ENCODE measurements at places on chromosomes 1 and 21.
A peak's percentile ranks its signal among the peaks of the same experiment; 100 is the strongest.

DNA sequence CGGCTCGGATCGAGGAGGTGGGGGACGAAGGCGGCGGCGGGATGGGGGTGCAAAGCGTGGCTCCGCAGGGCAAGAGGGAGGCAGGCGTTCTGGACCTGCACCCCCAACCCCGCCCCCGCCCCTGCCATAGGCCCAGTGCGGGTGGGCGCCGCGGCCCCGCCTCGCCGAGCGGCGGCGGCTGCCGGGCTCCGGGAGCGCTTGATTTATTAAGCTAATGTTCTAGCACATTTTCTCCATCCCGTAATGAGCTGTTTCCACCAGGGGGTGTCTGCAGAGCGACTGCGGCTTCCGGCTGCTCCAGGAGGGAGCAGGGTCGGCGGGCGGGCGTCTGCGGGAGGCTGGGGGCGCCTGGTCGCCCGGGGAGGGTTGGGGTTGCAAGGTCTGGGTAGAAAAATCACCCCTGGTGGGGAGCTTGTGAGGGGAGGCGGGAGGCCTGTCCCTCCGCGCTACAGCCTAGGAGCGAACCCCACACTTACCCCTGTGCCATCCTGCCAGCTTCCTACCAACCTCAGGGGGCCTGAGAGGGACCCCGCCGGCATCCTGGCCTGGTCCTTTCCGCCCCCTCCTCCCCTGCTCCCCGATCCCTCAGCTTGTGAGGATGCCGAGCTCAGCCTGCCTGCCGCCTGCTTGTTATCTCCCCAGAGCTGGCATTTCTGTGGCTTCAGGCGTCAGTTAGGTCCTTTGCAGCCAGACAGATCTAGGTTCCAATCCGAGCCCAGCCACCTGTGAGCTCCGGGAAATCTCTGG, 48.5 kb upstream of the ACOT11 start:
- peak; percentile 84 for DNase-seq

DNA sequence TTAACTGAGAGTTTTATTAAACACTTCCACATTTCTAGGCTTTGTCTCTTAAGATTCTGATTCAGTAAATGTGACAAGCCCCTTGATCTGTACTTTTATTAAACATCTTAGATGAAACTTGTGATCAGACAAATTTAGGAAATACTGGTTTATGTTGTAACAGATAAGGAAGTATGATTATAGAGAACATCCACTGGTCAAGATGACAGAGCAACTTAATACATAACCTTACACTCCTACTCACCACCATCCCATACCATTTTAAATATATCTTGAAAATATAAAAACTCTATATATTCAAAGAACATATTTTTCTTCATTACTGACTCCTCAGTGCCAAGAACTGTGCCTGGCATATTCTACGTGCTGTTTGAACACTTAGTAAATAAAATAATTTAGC, 217.5 kb downstream of the LRRC40 start:
- no peak for DNase-seq

DNA sequence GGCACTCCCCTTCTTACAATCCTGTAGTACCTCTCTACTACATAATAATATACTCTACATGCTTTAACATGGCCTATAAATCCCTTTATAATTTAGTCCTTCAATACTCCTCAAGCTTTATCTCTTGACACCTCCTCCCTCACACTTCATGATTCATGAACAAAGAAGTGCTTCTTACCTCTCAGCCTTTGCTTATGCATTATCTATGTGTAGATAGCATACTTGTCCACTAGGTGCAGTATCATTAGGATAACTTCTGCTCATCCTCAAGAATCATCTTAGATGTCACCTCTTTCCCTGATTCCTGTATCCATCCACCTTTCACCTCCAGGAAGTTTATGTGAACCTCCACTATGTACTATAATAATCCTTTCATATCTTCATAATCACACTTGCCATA, 74.4 kb downstream of the COL24A1 start:
- DNase-seq, result no peak

DNA sequence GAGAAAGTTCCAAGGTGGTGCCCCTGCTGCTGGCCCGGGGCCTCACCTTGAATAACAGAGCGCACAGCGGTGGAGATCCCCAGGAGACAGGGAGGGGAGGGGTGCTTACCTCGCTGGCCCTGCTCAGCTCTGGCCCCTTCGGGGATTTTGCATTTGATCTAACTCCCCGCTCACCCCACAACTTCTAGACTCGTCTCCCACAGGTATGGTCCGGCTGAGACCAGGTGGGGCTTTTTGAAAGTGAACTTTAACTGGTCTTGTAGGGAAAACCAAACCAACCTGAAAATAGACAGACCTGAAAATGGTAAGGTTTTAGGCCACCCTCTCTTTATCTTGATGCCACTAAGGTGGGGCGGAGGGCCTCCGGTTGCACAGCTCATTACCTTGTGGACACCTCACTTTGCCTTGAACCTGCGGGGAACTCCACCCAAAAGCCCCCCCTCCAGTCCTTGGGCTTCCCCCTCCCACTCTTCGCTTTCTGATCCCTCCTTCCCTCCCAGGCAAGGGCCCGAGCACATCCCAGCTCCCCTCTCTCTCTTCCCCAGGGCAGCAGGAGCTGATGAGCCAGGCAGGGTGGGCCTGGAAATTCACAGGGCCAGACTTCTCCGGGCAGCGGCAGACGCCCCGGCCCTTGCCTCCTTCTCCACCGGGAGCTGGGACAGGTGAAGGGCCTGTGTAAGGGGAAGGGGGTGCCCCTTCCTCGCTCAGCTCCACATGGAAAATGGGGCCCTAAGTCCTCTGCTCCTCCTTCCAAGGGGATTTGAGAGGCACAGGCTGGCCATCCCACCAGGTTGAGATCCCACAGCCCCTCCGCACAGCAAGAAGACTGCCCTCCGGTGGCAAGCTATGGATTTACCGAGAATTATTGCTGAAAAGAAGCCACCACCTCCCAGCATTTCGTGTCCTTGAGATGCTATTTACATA, 16.1 kb downstream of the TNFRSF8 start:
- DNase-seq, result peak; percentile 75
